HepG2 (cell line): ENCODE measurements at places on chromosomes 5 and 9.
A peak's percentile ranks its signal among the peaks of the same experiment; 100 is the strongest.

- no peak for DNase-seq
- no peaks in the 10 kb centered on the region for H3K27me3 ChIP-seq
- H3K27ac ChIP-seq: no peak overlapping the region
- H3K4me3 ChIP-seq: no peak overlapping the region
- H3K36me3 ChIP-seq: no peaks in the 10 kb centered on the region
- no peaks in the 10 kb centered on the region for H3K4me1 ChIP-seq
These were observed 414.5 kb upstream of the ADAMTS16 start for GRCh38 chr5:4725594-4725993.

DNA sequence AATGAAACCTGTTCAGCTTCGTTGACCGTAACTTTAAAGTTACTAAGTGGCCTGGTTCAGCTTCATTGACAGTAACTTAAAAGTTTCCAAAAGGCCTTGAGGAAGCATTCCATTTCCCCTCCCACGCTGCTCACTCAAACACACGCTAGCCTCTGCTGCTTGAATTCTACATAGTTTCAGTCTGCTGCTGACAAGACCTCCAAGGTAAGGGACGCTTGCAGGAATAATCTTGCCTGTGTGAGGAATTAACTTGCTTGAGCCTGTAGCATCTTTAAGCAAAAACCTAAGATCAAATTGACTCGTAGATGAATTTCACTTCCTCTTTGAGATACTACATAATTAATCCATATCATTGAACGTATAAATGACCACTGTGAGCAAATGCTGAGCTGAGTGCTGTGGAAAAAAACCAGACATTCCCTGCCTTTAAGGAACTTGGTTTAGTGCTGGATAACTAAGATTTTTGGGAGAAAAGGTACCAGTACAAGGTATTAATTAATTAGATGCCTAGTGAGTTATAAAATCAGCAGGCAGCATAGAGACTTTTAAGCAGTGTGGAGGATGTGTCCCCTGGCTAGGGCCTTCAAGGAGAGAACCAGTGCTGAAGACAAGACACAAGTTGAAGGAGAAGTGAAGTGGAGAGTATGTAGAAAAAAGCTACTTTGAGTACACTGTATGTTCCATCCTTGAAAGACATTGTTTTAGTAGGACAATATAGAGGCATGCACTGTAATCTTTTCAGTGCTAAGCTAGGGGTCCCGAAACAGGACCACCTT lies 39.2 kb downstream of the GRAMD2B start:
- no peak for DNase-seq
- H3K4me1 ChIP-seq: peaks cover 10% of the 10 kb centered on the region
- H3K4me3 ChIP-seq: no peak overlapping the region
- H3K27ac ChIP-seq: no peak overlapping the region
- no peaks in the 10 kb centered on the region for H3K27me3 ChIP-seq

DNA sequence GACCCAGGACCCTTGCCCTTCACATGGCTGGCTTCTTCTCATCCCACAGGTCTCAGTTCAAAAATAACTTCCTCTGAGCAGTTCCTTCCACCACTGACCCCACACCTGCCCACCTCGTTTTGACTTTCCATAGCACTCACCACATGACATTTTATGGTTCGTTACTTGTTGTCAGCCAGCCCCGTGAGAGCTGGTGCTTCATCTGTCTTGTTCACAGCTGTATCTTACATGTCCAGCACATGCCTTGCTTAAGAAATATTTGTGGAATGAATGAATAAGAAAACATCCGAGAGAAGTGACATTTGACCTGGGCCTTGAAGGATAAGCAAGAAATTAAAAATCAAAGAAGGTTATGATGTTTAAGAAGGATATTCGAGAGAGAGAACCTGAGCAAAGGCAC lies 193.9 kb downstream of the RFK start:
- H3K4me1 ChIP-seq: no peaks in the 10 kb centered on the region
- no peaks in the 10 kb centered on the region for H3K36me3 ChIP-seq
- no peaks in the 10 kb centered on the region for H3K27me3 ChIP-seq
- no peak overlapping the region for H3K27ac ChIP-seq
- H3K4me3 ChIP-seq: no peak overlapping the region

DNA sequence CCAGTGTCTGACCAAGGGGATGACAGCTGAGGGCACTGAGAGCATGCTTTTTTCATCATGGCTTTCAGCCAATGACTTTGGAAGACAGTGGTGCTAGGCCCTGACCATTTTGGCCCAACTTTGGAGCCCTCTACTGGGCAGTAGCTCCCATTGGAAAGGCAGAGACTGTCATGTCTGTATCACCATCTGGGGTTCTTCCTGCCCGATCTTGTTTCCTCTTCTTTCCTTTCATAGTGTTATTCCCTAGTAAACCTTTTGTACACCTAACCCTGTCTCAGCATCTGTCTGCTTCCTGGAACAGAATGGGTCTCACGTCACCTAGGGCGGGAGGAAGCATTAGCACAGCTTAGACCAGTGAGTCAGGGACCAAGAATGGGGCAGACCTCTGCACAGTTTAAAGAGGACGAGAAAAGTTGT lies 97.4 kb upstream of the MAST4 start:
- no peaks in the 10 kb centered on the region for H3K4me1 ChIP-seq
- peak; percentile 6 for DNase-seq
- H3K27me3 ChIP-seq: no peaks in the 10 kb centered on the region; the same call in 1 of the 2 replicates
- H3K36me3 ChIP-seq: no peaks in the 10 kb centered on the region

- peaks cover 69% of the 10 kb centered on the region for H3K36me3 ChIP-seq
- no peak overlapping the region for H3K4me3 ChIP-seq
- no peak for DNase-seq
- H3K4me1 ChIP-seq: peaks cover 20% of the 10 kb centered on the region
- no peaks in the 10 kb centered on the region for H3K27me3 ChIP-seq
These were observed 38.5 kb downstream of the TLE1 start for GRCh38 chr9:81650586-81651515.

DNA sequence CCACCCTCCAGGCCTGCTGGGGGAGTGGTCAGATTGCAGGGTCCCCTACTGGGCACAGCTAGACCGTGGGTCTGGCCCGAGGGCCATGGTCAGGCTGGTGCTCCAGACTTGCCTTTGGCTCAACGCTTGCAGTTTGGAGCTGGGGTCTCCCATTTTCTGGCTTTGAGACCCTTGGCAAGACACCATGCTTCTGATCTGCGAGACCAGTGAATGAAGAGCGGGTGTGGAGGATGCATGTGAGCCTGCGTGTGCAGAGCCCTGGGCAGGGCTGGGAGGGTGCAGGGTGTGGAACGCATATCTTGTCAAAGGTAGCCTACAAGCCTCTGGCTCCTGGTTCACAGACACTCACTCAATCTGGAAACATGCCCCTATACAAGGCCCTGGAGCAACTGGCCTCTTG lies 6.1 kb upstream of the MRNIP start:
- DNase-seq: no peak
- H3K4me3 ChIP-seq: no peak overlapping the region
- peaks cover 9% of the 10 kb centered on the region for H3K4me1 ChIP-seq

- H3K27ac ChIP-seq: no peak overlapping the region
- no peaks in the 10 kb centered on the region for H3K4me1 ChIP-seq
- no peaks in the 10 kb centered on the region for H3K27me3 ChIP-seq
- no peaks in the 10 kb centered on the region for H3K36me3 ChIP-seq
These were observed 775.8 kb downstream of the EFNA5 start for GRCh38 chr5:106894964-106895363.

- no peaks in the 10 kb centered on the region for H3K36me3 ChIP-seq
- H3K27ac ChIP-seq: no peak overlapping the region
- H3K4me3 ChIP-seq: no peak overlapping the region
- peaks cover 14% of the 10 kb centered on the region for H3K4me1 ChIP-seq
These were observed 11.4 kb downstream of the YTHDC2 start for GRCh38 chr5:113524927-113525326.

- H3K4me1 ChIP-seq: peaks cover 82% of the 10 kb centered on the region
- H3K4me3 ChIP-seq: peak overlapping the region; percentile 35
- DNase-seq: no peak
- H3K36me3 ChIP-seq: peaks cover 27% of the 10 kb centered on the region; the same call in 2 of the 3 replicates
These were observed 153.5 kb upstream of the DMRT1 start for GRCh38 chr9:687994-688393.

GRCh38 chr9:111068383-111068730 lies 30.1 kb upstream of the LPAR1 start:
- H3K4me3 ChIP-seq: no peak overlapping the region
- H3K27ac ChIP-seq: no peak overlapping the region
- no peaks in the 10 kb centered on the region for H3K36me3 ChIP-seq
- H3K4me1 ChIP-seq: no peaks in the 10 kb centered on the region
- no peaks in the 10 kb centered on the region for H3K27me3 ChIP-seq

DNA sequence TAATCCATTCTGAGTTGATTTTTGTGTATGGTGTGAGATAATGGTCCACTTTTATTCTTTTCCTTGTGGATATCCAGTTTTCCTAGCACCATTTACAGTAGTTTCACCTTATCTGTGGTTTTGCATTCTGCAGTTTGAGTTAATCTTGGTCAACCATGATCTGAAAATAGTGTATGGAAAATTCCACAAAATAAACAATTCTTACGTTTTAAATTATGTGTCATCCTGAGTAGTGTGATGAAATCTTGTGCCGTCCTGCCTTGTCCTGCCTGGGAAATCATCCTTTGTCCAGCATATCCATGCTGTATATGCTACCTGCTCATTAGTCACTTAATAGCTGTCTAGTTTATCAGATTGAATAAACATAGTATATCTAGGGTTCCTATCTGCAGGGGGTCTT lies 42.1 kb downstream of the CDC42SE2 start:
- no peak overlapping the region for H3K27ac ChIP-seq
- no peaks in the 10 kb centered on the region for H3K27me3 ChIP-seq
- H3K36me3 ChIP-seq: no peaks in the 10 kb centered on the region
- no peaks in the 10 kb centered on the region for H3K4me1 ChIP-seq
- H3K4me3 ChIP-seq: no peak overlapping the region

GRCh38 chr5:41763081-41763480 lies 107.1 kb downstream of the OXCT1 start:
- H3K36me3 ChIP-seq: no peaks in the 10 kb centered on the region
- H3K27ac ChIP-seq: no peak overlapping the region
- H3K27me3 ChIP-seq: no peaks in the 10 kb centered on the region
- H3K4me1 ChIP-seq: peaks cover 6% of the 10 kb centered on the region; the same call in 1 of the 2 replicates

GRCh38 chr9:110126986-110127864 lies 80.7 kb downstream of the C9orf152 start:
- DNase-seq: peak; percentile 86
- H3K36me3 ChIP-seq: no peaks in the 10 kb centered on the region
- H3K4me1 ChIP-seq: peaks cover 67% of the 10 kb centered on the region

GRCh38 chr9:4339357-4339756 lies 39.5 kb upstream of the GLIS3 start:
- H3K4me3 ChIP-seq: no peak overlapping the region
- H3K27ac ChIP-seq: no peak overlapping the region
- no peaks in the 10 kb centered on the region for H3K27me3 ChIP-seq
- DNase-seq: peak; percentile 66
- 0 out of 2 replicates have a peak, but pooled peaks cover 5% of the 10 kb centered on the region for H3K4me1 ChIP-seq

DNA sequence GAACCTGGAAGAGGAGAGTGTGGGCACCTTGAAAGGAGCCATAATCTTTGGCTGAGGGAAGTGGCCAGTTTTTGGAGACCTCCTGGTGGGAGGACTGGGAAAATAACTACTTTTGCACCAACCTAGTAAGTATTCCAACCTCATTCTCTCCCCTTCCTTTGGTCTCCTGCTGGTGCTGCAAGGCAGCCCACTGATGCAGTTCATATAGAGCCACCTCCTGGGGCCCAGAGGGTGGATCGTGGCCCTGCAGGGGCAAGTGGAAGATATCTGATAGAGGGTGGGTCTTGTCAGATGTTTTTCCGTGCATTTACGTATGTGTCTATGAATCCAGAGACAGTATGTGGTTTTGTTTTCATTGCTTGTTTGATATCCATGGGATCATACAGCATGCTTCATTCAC lies 172.8 kb upstream of the PITX1 start:
- no peak overlapping the region for H3K4me3 ChIP-seq
- no peak overlapping the region for H3K27ac ChIP-seq
- DNase-seq: no peak
- H3K27me3 ChIP-seq: no peaks in the 10 kb centered on the region

DNA sequence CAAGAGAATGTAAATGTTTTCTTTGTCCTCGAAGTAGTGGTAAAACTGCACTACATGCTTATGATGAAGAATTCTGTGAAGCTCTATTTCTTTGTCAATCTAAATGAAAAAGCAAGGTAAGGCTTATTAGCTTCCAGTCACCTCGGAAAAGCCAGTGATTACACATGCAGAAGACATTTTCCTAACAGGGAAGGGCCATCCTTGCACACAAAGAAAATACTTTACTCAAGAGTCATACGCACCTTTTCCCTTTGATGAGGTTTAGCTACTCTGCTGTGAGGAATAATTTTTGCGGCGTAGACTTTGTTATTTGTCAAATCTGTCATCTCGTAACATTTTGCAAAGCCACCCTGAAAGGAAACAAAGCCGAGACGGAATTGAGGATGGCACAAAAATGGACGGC lies 1.1 kb downstream of the PLK2 start:
- peaks cover 11% of the 10 kb centered on the region; the same call in 1 of the 3 replicates for H3K36me3 ChIP-seq
- H3K27ac ChIP-seq: peak overlapping the region; percentile 73
- peaks cover 50% of the 10 kb centered on the region for H3K4me1 ChIP-seq
- DNase-seq: peak; percentile 43
- H3K4me3 ChIP-seq: peak overlapping the region; percentile 79; the same call in 1 of the 2 replicates
- H3K27me3 ChIP-seq: no peaks in the 10 kb centered on the region; the same call in 2 of the 3 replicates

DNA sequence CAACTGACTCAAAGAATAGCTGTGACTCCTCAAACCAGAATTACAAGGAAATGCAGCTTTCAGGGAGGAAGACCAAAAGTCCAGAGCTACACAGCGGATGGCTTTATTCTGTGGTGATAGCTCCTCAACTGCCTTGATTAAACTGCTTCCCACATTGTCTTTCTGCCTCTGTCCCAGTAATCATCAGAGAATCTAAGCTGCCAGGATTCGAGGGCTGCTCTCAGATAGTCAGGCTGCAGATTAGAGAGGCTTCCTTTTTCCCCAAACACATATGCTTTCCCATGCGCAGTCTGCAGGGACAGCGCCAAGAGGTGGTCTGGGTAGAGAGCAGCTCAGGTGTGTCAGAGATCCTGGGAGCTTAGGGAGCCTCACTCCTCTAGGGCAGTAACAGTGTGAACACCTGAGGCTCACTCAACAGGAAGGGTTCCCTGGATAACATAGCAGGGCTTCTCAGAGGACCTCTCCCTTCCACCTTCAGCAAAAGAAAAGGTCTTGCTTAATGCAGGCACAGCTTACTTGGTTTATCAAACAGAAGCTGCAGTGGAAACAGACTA lies 439.9 kb upstream of the TLE4 start:
- H3K27ac ChIP-seq: no peak overlapping the region
- H3K4me3 ChIP-seq: no peak overlapping the region
- no peaks in the 10 kb centered on the region for H3K27me3 ChIP-seq
- no peaks in the 10 kb centered on the region for H3K4me1 ChIP-seq

GRCh38 chr5:849651-850301 lies 1.0 kb downstream of the ZDHHC11 start:
- peak overlapping the region; percentile 43 for H3K4me3 ChIP-seq
- no peaks in the 10 kb centered on the region for H3K36me3 ChIP-seq
- H3K27ac ChIP-seq: peak overlapping the region; percentile 37

DNA sequence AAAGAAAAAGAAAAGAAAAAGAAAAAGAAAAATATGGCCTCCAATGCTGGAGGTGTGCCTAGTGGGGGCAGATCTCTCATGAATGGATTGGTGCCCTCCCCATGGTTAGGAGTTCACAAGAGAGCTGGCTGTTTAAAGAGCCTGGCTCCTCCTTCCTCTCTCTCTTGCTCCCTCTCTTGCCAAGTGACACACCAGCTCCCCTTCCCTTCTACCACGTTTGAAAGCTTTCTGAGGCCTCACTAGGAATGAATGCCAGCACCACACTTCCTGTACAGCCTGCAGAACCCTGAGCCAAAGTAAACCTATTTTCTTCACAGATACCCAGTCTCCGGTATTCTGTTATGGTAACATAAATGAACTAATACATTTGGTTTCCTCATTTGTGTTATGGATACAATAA lies 14.4 kb upstream of the GALNT10 start:
- no peak for DNase-seq
- H3K27me3 ChIP-seq: no peaks in the 10 kb centered on the region
- no peak overlapping the region for H3K4me3 ChIP-seq
- no peaks in the 10 kb centered on the region for H3K4me1 ChIP-seq
- H3K36me3 ChIP-seq: no peaks in the 10 kb centered on the region
